Glutamatergic neuron (in vitro differentiated cells): ENCODE measurements at places on chromosomes 2 and 18.

DNA sequence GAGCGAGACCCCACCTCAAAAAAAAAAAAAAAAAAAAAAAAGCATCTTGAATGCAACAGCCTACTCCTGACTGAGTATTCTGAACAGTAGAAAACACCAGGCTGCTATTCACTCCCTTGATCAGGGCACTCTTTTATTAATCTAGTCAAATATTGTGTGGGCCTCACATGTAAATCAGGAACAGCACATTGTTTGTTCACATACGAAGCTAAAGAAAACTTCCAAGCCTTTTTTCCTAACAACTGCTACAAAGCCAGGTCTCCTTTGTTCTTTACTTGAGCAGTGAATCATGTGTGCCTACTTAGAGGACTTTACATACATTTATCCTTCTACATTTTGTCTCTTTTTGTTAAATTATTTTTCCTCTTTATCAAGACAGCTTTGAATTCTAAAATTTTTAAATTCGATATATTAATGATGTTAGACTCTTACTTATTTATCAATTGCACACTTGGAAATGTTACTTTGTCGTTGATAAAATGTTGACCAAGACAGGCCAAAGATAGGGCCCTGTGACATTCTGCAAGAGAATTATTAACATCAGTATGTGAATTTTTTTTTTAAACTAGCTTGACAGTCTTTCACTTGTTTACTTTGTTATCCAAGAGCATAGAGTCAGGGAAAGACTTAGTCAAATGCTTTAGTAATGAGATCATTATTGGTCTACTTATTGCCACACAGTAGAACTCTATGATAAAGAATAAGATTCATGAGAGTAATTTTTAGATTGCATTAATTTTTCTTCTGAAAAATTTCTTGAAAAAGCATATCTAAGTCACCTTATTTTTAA lies 13.2 kb downstream of the SPATS2L start:
- H3K4me3 ChIP-seq = no peak overlapping the region
- no peak for DNase-seq
- H3K27ac ChIP-seq = peak overlapping the region; percentile 50
- no peaks in the 10 kb centered on the region for H3K36me3 ChIP-seq
- H3K27me3 ChIP-seq = peaks cover 1% of the 10 kb centered on the region

- H3K4me1 ChIP-seq = peaks cover 2% of the 10 kb centered on the region
- H3K36me3 ChIP-seq = no peaks in the 10 kb centered on the region
- no peak overlapping the region for H3K27ac ChIP-seq
Observed at GRCh38 chr2:60357996-60358395, 195.5 kb downstream of the BCL11A start.

DNA sequence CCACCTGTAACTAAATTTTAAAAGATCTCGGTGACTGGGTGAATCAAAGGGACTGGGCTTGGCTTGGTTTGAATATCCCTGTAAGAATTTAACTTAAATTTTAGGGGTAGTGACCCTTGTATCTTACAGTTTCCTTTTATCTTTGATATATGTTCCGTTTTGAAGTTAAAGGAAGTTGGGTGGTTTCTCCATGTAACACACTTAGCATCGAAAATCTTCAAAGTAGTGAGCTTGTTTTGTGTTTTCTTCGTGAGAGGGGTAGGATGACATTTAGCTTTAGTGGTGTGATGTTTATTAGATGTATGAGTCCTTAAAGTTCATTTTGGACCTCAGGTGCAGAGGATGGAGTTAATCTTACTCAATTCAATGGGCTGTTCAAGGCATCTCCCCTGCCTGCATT lies 1.6 kb downstream of the WDR7 start:
- peaks cover 2% of the 10 kb centered on the region for H3K27me3 ChIP-seq
- peak overlapping the region; percentile 9 for H3K27ac ChIP-seq
- H3K4me3 ChIP-seq = peak overlapping the region; percentile 20
- no peak for DNase-seq
- H3K36me3 ChIP-seq = no peaks in the 10 kb centered on the region

- no peak for DNase-seq
- H3K27me3 ChIP-seq = no peaks in the 10 kb centered on the region
- peaks cover 2% of the 10 kb centered on the region for H3K4me1 ChIP-seq
Observed at GRCh38 chr2:19800796-19801195, 101.0 kb downstream of the TTC32 start.

DNA sequence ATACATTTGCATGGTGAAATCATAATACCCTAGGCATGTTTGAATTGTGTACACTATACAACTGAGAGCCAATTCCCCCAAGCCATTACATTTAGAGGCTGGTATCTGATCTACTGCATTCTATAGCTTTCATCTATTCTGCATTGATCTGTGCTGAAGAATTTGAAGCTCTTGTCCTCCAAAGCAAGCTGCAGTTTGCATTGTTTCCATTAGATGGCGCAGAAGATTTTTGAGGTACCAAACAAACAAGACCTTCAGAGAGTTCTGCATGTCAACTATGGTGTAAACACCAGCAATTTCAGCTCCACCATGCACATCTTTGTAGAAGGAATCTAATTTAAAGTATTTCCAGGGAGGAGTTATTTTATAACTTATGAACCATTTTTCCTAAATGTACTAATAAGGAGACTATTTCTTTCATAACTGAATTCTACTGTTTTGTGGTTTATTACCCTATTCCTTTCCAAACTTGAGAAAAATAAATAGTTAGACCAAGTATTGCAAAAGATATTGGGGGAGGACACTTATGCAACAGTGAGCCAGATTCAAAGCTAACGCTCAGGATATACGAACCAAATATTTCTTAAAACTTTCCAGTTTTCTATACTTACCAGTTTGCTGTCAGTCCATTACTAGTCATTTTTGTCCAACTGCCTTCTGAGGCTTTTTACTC lies 761.8 kb upstream of the ACVR2A start:
- H3K27ac ChIP-seq = peak overlapping the region; percentile 26
- H3K4me3 ChIP-seq = no peak overlapping the region
- H3K27me3 ChIP-seq = peaks cover 2% of the 10 kb centered on the region
- DNase-seq = peak; percentile 51

GRCh38 chr2:29012211-29012681 lies 31.1 kb downstream of the TOGARAM2 start:
- H3K36me3 ChIP-seq = no peaks in the 10 kb centered on the region
- H3K4me1 ChIP-seq = no peaks in the 10 kb centered on the region
- DNase-seq = no peak
- H3K27me3 ChIP-seq = peaks cover 11% of the 10 kb centered on the region
- H3K27ac ChIP-seq = no peak overlapping the region

DNA sequence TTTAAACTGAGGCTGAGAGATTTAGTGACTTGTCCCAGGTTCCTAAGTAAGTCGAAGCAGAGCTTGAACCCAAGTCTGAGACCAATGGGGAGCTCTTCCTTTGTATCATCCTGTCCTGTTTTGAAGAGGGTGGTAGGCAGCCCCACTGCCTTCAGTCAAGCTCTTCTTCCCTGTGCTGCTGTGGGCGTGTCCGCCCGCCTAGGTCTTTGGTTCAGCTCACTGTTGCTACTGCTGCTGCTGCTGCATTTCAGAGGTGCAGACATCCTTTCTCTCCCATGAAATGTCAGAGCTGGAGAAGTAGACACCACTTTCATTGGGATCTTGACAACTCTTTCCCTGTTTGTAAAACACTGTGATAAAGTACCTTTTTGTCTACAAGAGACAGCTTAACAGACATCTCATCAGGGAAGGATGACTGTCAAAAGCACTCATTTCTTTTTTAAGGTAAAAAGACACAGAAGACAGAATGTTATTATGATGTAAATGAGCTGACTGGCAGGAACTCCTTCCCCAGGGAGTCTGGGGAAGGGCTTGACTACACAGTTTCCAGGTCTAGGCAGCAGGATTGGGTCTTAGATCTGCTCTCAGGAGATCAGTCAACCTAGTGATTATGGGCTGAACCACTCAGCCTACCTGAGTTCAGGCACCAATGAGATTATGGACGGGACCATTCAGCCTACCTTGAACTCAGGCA lies 91.7 kb upstream of the TRIB2 start:
- H3K36me3 ChIP-seq = no peaks in the 10 kb centered on the region
- peaks cover 8% of the 10 kb centered on the region for H3K4me1 ChIP-seq
- H3K4me3 ChIP-seq = no peak overlapping the region
- peak overlapping the region; percentile 7 for H3K27ac ChIP-seq
- peaks cover 2% of the 10 kb centered on the region for H3K27me3 ChIP-seq

GRCh38 chr18:10421859-10422258 lies 32.6 kb upstream of the APCDD1 start:
- no peak overlapping the region for H3K27ac ChIP-seq
- peaks cover 2% of the 10 kb centered on the region for H3K27me3 ChIP-seq
- H3K36me3 ChIP-seq = peaks cover 29% of the 10 kb centered on the region
- peaks cover 5% of the 10 kb centered on the region for H3K4me1 ChIP-seq
- no peak for DNase-seq
- no peak overlapping the region for H3K4me3 ChIP-seq

DNA sequence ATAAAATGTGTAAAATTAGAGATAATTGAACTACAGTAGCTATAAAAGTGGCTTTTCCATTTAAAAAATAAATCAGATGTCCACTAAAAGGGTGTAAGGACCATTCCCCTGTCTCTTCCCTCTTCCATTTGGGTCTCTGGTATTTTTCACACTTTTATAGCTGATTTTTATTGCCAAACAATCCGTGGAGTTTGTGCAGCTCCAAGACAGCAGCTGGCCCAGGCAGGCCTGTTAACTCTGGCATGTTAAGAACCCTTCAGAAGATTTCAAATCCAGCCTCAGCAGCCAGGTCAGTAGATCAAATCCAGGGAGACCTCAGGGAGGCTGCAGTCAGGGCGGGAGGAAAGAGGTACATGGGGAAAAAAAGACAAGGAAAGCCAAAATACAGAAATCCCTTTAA lies 827.1 kb upstream of the FANCL start:
- H3K27me3 ChIP-seq = peaks cover 2% of the 10 kb centered on the region
- no peak for DNase-seq
- H3K36me3 ChIP-seq = no peaks in the 10 kb centered on the region
- H3K27ac ChIP-seq = no peak overlapping the region

DNA sequence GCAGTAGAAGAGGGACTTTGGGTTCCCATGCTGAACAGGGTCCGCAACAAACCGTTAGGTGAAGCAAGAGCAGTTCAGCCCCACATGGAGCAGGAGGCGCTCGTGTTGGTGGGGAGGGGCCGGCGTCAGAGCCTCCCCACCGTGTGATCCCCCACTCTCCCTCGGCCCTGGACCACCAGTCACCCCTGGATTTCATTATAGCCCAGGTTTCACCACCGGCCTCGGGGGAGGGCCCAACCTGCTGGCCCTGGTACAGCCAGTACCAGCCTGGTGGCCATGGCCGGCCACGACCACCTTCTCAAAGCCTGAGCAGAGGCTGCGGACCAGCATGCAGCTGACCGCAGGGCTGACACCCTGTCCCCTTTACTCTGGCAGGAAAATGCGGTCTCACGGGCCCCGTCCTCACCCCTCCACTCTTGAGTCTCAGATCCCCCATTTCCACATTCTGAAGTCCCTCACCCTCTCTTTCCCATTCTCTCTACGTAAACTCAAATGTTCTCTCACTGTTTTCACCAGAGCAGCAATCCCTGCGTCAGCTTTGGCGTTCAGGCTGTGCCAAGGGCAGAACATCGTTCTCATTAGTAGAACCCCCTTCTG lies 8.6 kb downstream of the MLPH start:
- H3K36me3 ChIP-seq = peaks cover 24% of the 10 kb centered on the region
- no peak overlapping the region for H3K27ac ChIP-seq
- peaks cover 5% of the 10 kb centered on the region for H3K27me3 ChIP-seq
- H3K4me3 ChIP-seq = no peak overlapping the region
- peaks cover 12% of the 10 kb centered on the region for H3K4me1 ChIP-seq
- DNase-seq = no peak

DNA sequence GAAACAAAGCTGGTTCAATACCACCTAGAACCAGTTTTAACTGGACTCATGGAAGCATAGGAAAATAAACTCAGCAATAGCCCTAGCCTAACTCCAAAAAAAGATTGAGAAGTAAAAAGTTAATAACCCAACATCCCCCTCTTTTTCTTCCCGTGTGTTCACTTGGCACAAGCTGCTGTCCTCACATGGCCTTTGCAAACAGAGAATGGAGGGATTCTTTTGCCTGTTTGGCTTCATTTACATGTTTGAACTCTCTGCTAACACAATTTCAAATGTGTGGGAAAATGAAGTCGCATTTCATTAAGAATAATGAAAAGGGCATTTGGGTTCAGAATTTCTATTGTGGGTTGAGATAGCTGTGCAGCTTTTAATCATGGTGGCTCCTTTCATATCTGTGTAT lies 589.2 kb upstream of the LRRTM1 start:
- H3K36me3 ChIP-seq = no peaks in the 10 kb centered on the region
- H3K27ac ChIP-seq = no peak overlapping the region
- no peaks in the 10 kb centered on the region for H3K4me1 ChIP-seq
- H3K27me3 ChIP-seq = peaks cover 2% of the 10 kb centered on the region
- no peak for DNase-seq

DNA sequence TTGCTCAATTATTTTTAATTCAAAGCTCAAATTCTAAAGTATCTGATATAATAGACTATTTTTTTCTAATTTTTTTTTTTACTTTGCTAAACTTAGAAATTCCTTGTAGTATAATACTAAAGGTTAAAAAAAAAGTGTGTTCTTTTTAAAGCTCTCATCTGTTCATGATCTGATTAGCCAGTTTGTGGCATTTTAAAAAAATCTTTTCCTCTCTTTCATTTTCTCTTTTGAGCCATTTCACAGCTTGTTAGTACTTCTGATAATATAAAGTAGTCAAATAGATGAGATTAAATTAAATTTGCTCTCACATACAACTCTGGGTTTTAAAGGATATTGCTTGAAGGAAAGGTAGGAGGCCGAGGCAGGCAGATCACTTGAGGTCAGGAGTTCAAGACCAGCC lies 40.7 kb upstream of the NEMP2 start:
- peaks cover 8% of the 10 kb centered on the region for H3K4me1 ChIP-seq
- H3K27ac ChIP-seq = no peak overlapping the region
- H3K4me3 ChIP-seq = no peak overlapping the region
- no peaks in the 10 kb centered on the region for H3K36me3 ChIP-seq

DNA sequence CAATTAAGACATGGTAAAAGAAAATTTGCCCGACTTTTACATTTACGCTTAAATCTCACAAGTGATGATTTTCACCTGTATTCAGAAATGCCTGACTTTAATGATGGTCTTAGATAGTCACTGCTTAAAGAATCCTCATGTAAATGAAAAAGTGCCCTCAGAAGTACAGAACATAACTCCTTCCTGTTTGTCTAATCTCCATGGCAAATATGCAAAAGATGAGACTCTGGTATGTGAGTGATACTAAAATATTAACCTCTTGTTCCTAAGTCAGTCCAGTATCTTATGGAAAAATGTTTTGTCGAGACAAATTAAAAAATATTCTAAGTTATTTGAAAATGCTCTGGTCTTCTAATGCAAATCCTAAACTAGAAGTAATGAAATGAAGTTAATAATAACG lies 29.2 kb downstream of the KCTD1 start:
- no peak for DNase-seq
- no peaks in the 10 kb centered on the region for H3K36me3 ChIP-seq
- no peak overlapping the region for H3K27ac ChIP-seq
- peaks cover 15% of the 10 kb centered on the region for H3K4me1 ChIP-seq
- H3K4me3 ChIP-seq = no peak overlapping the region
